Hematopoietic multipotent progenitor cell treated with erythropoietin and hydrocortisone succinate and interleukin-3 and kit ligand, for 4 days (in vitro differentiated cells): ENCODE measurements at places on chromosomes 5 and 9.
A peak's percentile ranks its signal among the peaks of the same experiment; 100 is the strongest.

GRCh38 chr5:149030838-149031397 lies 31.9 kb downstream of the SH3TC2 start:
- no peak for DNase-seq

GRCh38 chr5:111063709-111064322 lies 7.7 kb upstream of the TSLP start:
- peak; percentile 5 for DNase-seq

DNA sequence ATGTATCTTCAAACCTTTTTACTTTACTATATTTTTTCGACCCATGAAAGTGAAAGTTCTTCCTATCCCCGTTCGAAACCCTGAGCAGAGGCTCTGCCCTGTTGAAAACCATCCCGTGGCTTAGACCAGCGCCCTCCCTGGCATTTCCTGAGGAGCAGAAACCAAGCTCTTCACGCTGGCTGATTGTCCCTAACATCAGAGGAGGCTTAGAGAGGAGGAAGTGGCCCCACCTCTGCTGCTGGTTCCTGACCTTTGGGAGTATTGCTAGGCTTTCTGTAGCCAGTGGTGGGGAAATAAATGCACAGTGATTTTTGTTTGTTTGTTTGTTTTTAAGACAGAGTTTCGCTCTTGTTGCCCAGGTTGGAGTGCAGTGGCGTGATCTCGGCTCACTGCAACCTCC lies 4.2 kb upstream of the PTGES start:
- DNase-seq: peak; percentile 23

GRCh38 chr5:159106569-159107282 lies 7.0 kb upstream of the EBF1 start:
- DNase-seq: peak; percentile 83

DNA sequence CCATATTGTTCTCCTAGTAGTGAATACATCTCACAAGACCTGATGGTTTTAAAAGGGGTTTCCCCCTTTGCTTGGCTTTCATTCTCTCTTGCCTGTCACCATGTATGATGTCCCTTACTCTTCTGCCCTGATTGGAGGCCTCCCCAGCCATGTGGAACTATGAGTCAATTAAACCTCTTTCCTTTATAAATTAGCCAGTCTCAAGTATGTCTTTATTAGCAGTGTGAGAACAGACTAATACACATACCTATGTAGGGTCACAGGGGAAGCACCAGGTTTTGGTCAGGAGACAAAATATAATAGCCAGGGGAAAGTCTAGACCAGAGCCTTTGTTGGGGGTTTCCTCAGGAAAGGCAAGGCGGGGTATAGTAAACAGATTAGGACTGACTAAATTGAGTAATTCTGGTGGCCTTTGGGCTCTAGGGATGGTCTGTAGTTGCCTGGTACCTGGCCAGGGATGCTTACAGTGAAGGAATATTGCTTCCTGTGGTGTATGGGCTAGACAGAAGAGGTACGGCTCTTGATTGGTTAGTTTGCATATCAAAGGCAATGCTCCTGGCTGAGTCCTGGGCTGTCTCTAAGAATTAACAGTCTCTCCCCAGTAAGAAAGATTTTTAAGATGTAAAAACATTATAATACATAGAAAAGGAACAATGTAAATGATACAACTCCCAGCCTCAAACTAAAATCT lies 254.5 kb downstream of the ELAVL2 start:
- no peak for DNase-seq

GRCh38 chr9:130539420-130540223 lies 39.8 kb upstream of the FUBP3 start:
- no peak for DNase-seq

DNA sequence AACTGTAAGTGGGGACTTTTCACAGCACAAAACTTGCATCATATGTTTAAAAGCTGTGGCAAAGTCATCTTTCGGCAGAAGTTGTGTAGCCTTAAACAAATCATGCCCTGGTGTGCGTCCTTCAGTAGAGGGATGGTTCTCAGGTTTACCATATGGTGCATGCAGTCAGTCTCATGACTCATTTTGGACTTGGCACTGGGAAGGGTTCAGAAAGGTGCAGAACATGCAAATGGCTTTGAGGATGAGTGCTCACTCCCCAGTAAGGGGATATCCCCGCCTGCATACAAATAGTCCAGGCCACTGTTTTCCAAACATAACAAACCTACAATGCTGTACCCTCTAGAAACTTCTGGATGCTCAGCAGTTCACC lies 260.3 kb downstream of the NDUFS4 start:
- no peak for DNase-seq

- DNase-seq: peak; percentile 95
Measured at GRCh38 chr5:163503106-163504078, 2.0 kb upstream of the MAT2B start.

- peak; percentile 52 for DNase-seq
Measured at GRCh38 chr9:91978740-91979414, 28.8 kb upstream of the ROR2 start.

GRCh38 chr5:91528831-91529230 lies 145.7 kb upstream of the ARRDC3 start:
- no peak for DNase-seq

- DNase-seq: no peak
Measured at GRCh38 chr9:34771007-34771406, 61.1 kb upstream of the CCL21 start.

DNA sequence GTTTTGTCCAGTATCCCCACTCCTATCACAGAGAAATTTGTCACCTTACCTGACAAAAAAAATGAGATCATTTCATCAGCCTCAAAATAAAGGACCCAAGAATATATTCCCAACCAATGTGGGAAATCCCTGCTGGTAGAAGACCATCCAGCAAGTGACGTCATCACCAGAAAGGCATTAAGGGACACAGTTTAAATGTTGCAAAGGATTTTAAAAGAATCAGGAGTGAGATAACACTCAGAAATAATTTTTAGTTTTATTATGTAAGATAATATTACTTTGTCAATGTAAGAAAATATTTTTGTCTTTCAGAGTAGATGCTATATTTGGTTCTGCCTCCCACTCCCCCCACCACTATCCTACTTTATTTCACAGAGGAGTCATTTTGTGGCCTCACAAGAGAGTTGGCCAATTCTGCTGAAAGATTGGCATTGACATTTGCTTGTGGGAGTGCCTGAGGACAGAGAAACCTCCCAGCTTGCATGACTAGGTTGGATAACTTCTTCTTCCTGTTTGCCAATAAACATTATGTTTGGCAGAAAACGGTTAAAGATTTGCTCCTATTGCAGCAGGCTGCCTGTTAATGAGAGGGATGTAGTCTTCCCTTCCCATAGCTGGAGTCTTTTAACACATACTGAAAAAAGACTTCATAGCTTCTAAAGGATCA lies 288.6 kb upstream of the DAB2 start:
- peak; percentile 47 for DNase-seq

DNA sequence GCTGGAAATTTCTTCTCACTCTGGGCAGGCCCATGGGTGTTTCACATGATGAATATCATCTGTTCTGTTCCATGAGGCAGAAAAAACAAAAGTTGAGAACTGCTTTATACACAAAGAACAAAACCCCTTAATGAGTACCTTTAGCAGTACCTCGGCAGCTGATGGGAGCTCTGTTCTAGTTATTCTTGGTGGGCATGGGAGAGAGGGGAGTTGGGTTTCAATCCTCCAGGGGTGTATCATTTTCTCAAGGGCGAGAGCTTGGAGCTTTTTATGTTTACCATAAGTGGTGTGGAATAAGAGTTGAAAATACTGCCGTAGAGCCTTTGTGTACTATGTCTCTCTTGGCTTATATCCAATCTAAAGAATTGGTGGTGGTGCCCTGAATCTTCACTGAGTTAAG lies 103.3 kb upstream of the ZNF608 start:
- no peak for DNase-seq

- no peak for DNase-seq
Measured at GRCh38 chr9:99557816-99558215, 263.9 kb upstream of the NR4A3 start.

DNA sequence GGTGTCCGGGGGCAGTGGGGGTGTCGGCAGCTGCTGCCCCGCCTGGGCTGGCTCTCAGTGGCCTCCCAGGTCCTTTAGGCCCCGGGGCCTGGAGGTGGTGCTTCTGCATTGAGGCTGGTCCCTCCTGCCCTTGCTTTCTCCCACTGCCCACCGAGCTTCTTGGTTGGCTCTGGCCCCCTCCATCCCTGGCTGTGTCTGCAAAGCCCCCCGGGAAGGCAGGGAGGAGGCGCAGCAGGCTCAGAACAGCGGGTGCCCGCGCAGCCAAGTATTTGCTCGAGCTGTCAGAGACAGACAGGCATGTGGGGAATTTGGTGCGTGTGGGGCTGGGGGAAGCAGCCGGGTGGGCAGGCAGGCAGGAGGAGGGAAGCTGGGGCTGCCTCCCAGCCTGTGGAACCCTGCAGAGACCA lies 11.5 kb downstream of the CXXC5 start:
- DNase-seq: no peak

GRCh38 chr5:9932770-9933169 lies 302.6 kb upstream of the TAS2R1 start:
- no peak for DNase-seq

DNA sequence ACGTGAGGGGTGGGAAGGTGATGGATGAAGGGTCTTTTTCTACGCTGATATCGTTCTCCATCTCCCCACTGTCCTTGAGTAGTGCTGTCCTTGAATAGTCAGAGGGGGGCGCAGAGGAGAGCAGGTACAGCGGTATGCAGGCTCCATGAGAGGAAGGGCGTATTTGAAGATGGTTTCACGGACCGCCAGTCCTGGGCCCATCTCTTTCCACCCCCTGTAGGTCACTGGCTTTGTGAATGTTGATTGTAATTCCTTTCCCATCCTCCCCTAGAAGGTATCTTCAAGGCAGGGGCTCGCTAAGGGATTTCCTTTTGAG lies 40.8 kb upstream of the DAB2IP start:
- DNase-seq: no peak

DNA sequence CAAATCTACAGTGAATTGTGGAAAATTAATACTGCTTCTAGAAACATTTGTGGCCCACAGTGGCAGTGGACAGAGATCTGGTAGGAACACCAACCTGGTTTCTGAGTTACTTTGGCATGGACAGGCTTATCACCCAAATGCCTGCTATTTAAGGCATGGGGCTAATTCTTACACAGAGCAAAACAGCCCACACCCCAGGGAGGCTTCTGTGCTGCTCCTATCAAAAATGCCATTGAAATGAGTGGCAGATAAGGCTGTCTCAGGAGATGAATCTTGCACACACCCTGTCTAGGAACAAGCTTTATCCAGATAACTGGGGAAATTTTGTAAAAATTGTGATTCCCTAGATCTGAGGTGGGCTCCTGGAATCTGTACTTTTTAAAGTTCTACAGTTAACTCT lies 307.1 kb downstream of the TLE1 start:
- no peak for DNase-seq

GRCh38 chr9:34656992-34657391 lies 5.0 kb downstream of the IL11RA start:
- no peak for DNase-seq

DNA sequence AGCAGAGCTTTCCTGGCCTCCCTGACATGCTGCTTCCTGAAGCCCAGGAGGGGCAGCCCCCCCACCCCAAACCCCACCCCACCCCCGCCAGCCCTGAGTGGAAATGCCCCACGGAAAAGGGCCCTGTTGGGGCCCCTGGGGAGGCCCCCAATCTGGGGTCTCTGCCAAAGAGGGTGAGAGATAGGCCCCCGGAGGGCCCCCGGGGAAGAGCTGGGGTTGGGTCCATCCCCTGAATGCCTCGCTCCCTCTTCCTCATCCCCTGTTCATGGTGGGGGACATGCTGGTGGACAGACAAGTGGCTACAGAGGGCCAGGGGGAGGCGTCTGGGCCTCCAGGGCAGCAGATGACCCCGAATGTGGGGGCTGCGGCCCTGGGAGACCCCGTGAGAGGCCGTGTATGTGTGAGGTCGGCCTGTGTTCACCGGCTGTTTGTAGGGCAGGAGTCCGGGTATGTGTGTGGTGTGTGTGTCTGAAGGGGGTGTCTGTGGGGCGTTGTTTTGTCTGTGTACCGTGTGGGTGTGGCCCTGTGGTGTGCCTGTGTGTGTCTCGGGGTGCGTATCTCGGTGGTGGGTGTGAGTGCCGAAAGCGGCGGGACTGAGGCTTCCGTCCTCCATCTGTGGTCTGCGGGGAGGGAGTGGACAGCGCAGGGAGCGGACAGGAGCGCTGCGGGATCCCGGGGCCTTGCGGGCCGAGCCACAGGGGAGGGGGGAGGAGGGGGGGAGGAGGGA lies 11.3 kb downstream of the C9orf50 start:
- peak; percentile 74 for DNase-seq

DNA sequence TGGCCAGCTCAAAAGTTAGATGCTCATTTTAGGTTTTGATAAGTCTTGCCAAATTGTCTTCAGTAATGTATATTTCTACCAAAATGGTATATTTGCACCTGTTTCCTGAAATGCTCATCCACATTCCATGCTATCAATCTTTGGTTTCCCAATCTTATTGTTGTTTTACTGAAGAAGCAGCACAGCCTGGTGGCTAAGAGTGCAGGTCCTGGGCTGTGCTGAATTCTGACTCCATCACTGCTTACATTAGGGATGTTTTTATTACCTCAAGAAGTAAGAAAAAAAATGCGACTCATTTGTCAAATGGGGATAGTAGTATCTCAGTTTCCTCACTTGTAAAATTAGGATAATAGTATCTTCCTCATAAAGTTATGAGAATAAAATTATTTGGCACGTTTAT lies 13.6 kb upstream of the S100Z start:
- DNase-seq: no peak

DNA sequence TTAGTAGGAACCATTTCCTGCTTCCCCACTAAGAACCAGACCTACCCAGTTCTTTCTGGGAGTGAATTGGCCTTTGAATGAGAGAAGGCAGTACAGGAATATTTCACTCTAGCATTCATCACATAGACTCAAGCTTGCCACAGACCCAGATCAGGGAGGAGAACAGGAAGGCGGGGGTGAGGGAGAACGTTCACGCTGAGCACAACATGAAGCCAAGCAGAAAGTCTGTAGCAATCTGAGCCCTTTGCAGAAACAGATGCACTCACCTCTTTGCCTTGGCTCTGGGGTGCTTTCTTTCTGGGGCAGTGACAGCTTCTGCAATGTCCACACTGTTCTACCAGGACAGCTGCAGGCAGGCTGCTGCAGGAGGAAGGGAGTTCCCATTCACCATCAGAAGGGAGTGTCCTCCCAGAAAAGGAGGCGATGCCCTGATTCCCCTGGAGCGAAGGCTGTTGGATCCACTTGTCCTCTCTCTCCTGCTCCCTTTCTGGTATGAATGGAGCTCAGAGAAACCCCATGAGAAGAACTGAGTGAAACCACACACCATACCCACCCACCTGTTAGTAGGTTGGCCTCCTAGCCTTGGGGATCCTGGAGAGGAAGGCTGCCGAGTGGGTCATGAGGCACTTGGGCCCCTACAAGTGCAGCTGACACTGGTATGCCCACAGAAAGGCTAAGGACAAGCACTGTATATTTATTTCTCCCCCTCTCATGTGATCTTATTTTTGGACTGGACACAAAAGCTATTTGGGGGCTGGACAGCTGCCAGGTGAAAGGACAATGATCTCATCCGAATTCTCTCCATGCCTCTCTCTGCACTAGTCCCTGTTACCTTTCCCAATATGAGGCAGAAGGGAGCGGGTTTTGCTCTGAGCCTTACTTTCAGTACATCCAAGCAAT lies 11.7 kb upstream of the FGF1 start:
- DNase-seq: no peak

GRCh38 chr5:1511651-1512540 lies 11.9 kb downstream of the LPCAT1 start:
- DNase-seq: peak; percentile 41
